ENCODE measurements at places on chromosomes 16 and 17.

DNA sequence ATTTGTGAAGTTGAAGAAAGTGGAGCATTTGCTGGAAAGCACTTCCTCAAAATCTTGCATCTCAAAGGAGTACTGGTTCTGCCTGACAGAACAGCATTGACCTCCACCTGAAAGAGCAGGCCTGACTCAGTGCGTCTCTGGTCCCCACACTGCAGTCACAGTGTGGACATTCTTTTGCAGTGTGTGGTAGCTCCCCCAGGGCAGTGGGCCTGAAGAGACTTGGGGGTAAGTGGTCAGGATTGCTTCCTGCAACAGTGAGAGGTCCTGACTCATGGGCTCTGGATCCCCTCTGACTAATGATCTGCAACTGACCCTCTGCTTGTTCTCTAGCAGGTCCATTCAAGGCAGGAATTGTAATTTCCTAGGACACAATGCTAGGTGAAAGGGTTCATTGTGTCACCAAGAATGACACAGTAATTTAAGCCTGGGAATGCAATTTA, 204.9 kb upstream of the KCNJ16 start:
- DNase-seq, result no peak

- no peak for DNase-seq
Observed at GRCh38 chr16:15658149-15658548, 8.1 kb downstream of the NDE1 start.

GRCh38 chr17:27810211-27810901, 10.0 kb upstream of the NOS2 start:
- DNase-seq, result peak; percentile 40

GRCh38 chr16:54933281-54934011, 2.8 kb downstream of the IRX5 start:
- no peak for DNase-seq
